T-cell (primary cell): ENCODE measurements at places on chromosomes 2 and 18. TPM values are rescaled to one million over a fixed set of nuclear protein-coding genes. Genes with fewer than 3 reads are reported as not detected.

FARSB gene
- total RNA-seq, result 11.5 TPM

CNDP1 gene
- total RNA-seq, result 0.76 TPM

CD8A gene
- 158 TPM for total RNA-seq

CPSF3 gene
- 25.1 TPM for total RNA-seq

LAMA1 gene
- total RNA-seq, result not detected

ECEL1 gene
- 0.19 TPM for total RNA-seq

KLHL30 gene
- not detected for total RNA-seq

RFX8 gene
- total RNA-seq, result 0.75 TPM

STARD6 gene
- not detected for total RNA-seq

ARHGAP15 gene
- total RNA-seq, result 159 TPM

ACOXL gene
- total RNA-seq, result not detected

ALLC gene
- not detected for total RNA-seq
